ENCODE measurements at places on chromosomes 4 and X. TPM values are rescaled to one million over a fixed set of nuclear protein-coding genes. Genes with fewer than 3 reads are reported as not detected.
A peak's percentile ranks its signal among the peaks of the same experiment; 100 is the strongest.

DNA sequence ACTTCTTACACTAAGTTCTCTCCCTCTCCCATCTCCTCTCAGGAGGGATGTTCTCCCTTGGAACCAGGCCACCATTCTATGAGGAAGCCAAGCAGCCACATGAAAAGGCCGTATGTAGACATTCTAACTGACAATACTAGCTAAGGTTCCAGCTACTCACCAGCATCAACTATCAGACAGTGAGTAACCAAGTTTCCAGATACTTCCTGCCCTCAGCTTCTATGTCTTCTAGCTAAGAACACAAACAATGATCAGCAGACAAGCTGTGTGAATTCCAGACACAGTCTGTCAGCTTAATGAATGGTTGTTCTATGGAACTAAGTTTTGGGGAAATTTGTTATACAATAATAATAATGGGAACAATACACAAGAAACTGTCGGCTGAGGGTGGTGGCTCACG is 50.8 kb downstream of the SMIM14 start:
- DNase-seq, result no peak

GRCh38 chr4:179095585-179096221 is 1653.5 kb upstream of the AGA start:
- no peak for DNase-seq

GRCh38 chr4:173165706-173166105 is 2.9 kb upstream of the GALNT7 start:
- DNase-seq, result no peak

DNA sequence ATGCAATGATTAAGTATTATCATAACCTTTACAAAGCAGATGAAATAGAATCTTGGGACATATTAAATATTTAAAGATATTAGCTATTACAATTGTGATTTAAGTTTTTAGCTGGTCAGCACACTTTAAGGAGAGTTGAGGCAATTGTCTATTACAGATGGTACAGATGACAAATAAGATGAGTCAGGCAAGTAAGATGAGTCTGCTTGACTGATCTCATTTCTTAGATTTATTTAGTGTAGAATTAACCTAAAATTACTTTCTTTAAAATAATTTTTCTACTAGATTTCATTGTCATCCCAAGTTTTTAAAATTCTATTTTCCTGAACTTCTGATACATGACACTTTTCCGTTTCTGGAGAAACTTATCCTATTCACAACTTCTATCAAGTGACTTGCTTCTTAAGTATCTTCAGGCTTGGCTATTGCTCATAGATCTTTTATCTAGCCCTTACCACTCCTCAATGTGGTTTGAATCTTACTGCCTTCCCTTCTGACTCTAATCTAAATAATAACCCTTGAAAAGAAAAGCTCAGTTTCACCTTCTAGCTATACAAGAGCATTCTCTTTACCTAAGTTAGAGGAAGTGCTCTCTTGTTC is 32.9 kb downstream of the CXCL1 start:
- DNase-seq, result no peak

DNA sequence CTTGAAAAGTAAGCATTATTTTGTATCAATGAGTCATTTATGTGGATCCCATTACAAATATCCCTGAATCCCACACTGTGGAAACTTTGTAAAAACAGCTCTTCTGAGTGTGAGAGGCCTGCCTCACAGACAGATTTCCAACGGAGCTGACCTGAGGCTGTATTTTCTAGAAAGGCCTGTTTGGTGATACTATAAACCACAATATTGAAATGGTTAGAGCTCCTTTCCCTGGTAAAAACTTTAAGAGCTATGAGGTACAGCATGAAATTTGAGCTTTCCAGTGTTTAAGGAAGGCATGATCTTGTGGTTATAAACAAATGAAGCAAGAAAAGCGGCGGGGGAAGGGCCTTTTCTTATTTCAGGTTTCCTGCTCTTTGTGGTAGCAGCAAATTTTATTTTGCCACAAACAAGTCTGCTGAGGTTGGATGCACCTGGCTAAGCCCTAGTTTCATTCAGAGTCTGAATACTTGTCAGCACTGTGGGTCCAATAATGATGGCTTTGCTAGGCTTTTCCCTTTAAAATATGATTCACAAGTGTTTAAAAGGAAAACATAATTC is 86.8 kb upstream of the ETNPPL start:
- no peak for DNase-seq

DNA sequence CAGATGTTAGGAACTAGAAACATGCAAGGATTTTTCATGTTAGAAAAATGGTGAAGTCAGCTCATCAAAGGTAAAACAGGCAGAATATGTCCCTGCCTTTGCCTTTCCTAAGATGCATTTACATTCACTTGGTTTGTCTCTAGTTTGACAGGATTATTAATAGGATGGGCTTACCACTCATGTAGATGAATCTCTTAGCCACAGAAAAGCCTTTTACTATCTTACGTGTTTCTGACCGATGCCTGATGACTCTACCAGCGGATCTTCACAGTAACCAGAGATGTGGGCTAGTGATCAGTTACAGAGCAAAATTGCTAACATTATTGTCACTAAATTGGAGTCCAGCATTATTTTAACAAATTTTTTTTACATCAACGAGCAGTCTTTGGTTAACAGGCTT is 187.6 kb downstream of the MAML3 start:
- DNase-seq, result no peak

DNA sequence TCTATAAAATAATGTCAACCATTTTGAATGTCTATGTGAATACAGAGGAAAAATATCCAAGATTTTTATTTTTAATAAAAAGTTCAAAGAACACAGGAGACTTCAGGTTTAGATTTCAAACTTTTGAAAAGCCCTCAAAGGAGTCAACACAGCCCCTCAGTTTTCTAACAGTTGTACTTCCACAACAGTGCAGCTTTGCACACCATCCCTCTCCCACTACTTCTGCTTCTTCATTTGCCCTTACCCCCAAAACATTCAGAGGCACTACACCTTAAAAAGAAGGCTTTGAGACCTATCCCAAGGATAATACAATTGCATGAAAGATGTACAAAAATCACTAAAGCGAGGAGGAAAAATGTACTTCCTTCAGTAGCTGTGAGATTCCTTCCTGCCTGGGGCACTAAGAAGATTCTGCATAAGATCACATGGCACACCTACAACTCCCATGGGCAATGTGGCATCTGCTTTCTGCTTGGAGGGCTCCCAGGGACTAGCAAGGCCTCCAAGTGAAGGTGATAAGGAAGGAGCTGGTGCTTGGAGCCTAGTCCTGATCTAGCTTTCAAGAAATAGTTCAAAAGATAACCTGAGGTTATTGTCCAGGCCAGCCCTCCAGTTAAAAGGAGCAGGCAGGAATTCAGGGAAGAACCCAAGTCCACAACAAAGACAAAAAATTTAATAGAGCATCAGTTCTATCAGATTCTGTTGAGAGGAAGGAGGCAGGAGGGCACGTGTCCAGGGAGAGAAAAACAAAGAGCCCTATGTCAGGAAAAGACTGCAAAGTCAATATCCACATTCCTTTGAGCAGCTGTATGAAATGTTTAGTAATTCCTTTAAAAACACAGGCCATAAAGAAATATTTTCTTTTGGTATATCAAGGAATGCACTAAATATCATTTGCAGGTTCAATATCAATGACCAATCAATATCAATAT is 19.1 kb downstream of the ARAP2 start:
- no peak for DNase-seq

- no peak for DNase-seq
Measured at GRCh38 chrX:2316534-2316933, 184.2 kb downstream of the DHRSX start.

DNA sequence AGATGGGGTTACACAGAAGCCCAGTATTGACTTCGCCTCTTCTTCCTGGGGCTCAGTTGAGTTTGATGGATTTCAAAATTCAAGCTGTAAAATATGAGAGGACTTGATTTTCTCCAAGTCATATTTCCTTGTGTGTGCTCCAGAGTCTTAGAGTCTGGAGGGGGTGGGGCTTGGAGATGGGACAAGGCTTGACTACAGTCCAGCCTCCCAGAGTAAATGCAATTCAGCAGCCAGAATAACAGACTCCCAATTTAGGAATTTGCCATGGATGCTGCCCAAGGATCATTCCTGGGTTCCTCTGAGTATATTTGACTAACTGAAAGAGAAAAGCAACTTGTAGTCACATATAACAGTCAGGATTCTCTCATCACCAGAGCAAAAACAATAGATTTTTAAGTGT is 53.7 kb upstream of the RBPJ start:
- DNase-seq, result peak; percentile 77

DNA sequence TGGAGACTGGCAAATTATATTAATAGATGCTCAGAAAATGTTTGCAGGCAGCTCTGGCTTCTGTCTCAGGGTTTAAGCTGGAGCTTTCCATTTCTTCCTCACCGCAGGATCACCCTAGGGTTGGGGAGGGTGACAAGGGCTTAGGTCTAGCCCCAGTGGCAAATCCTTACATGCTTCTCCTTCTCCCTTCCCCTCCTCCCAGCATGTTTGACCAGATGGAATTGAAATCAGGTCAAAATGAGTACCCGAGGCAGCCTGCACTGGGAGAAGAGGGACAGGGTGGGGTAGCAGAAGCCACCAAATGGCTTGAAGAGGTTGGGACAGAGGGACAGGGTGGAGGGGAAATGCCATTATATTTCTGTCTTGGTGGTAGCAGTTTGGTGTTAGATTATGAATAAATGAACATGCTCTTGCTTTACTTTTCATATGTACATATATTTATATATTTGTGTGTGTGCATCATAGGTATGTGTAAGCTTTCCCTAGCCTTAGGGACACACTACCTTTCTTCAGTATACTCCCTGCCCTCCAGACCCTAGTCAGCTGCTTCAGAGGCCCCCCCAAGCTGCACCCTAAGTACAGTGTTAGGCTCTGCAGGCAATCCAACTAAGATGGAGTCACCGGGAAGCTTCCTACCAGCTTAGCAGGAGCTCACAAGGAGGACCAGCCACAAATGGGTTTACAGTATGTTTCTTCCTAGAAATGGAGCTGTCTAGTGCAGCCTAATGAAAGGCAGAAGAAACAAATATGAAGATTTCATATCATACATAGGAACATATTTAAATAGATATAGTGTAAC is 1.8 kb downstream of the TMEM35A start:
- DNase-seq, result no peak

GRCh38 chr4:61493041-61493440 is 292.9 kb downstream of the ADGRL3 start:
- DNase-seq, result no peak

- no peak for DNase-seq
Measured at GRCh38 chrX:109684136-109684535, 48.9 kb downstream of the ACSL4 start.

DNA sequence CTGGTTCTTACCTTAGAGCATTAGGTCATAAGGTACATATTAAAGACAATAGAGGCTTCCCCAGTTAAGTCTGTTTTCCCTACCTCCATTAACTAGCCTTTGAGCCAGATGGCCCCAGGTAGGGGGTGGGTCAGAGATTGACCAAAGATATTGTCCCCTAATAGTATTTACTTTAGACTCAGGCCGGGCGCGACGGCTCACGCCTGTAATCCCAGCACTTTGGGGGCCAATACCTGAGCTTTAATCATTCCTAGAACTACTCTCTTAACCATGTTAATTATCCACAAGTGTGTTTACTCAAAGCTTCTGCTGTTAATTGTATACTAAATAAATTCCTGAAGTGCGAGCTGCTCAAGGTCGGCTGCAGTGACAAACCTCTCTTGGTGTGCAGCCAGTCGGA is 28.0 kb upstream of the AMBN start:
- DNase-seq, result no peak

GRCh38 chr4:3263053-3263875 is 14.3 kb downstream of the MSANTD1 start:
- DNase-seq, result no peak

DNA sequence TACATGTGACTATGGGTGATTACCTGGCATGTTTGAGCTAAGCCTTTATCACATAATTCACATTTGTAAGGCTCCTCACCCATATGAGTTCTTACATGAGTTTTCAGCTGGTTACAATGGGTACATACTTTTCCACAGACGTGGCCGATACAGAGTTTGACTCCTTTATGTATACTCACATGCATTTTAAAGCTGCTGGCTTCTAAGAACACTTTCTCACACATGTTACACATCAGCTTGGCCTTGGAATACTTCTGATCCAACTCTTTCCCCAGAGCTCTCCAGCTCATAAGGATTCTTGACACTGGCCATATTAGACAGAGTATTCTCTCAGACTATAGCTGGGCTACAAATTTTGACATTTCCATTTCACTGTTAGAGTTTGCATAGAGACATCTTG is 66.3 kb downstream of the TAB3 start:
- DNase-seq, result no peak

DNA sequence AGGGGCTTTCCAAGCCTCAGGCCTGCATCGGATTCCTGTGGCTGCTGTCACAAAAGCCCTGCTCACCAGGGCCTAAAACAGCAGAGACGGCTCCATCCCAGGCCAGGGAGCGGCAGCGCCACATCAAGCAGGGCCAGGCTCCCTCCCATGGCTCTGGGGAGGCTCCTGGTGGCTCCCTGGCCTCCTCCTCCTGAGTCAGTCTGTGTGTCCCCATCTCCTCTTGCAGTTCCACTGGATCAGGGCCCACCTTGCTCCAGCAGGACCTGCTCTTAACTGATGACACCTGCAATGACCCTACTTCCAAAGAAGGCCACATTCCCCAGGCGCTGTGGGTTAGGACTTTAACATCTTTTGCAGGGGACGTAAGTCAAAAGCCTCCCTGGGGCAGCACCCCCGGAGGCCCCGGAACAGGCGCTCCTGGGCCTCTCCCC is 51.9 kb downstream of the CPZ start:
- no peak for DNase-seq

- no peak for DNase-seq
Measured at GRCh38 chr4:110635163-110635865, 12.4 kb upstream of the PITX2 start.

DNA sequence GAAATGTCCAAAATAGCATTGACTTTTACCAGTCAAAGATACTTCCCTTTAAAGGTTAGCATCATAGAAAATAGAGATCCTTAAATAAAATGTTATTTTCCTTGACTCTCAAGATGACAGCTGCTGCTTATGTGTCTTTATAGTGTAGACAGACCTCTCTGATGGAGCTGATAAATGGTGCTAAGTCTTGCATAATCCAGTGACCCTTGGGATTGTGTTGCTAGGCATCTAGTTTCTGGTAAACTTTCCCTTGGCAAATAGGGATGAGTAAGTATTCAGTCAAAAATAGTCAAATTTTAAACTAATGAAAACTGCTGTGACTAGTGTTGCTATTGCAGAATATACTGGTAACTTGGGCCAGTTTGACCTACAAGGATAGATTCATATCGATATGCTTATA is 53.6 kb downstream of the MBNL3 start:
- DNase-seq, result no peak

- no peak for DNase-seq
Measured at GRCh38 chrX:135328421-135329005, 19.2 kb downstream of the ETDC start.

DNA sequence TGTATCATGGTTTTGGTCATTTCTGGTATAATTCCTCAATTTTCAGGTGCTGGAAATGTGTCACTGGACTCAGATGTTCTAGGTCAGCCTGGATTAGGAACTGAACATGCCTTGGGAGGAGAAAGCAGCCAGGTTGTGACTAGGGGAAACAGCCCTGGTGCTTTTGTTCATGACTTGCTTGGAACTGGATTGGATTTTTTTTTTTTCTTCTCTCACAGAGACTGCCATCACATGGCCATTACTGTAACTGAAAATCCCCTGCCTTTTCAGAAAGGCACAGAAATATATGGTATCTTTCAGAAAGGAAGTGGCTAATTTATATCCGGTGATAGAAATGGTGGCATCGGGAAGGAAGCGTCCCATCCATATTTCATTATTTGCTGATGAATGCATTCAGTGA is 34.6 kb downstream of the SEPTIN11 start:
- DNase-seq, result no peak

Gene TMSB15C
- total RNA-seq, result 0.15 TPM

Gene INPP4B
- 10.2 TPM for total RNA-seq

Gene LRIT3
- 0.06 TPM for total RNA-seq

Gene ESX1
- not detected for total RNA-seq

Gene IDUA
- total RNA-seq, result 6.0 TPM

Gene NPY2R
- not detected for total RNA-seq

Gene CDS1
- total RNA-seq, result 0.04 TPM

Data from psoas muscle (tissue), 8 donors.